Activated CD4-positive, alpha-beta memory T cell treated with anti-CD3 and anti-CD28 coated beads, Interleukin-2, amount 10 ng/mL, durations not matched to agents 7 days and 5 days (primary cell): ENCODE measurements at places on chromosomes 11 and 22. TPM values are rescaled to one million over a fixed set of nuclear protein-coding genes. Genes with fewer than 3 reads are reported as not detected.

Gene EFCAB6
- not detected for total RNA-seq

Gene RASSF7
- total RNA-seq = 32.8 TPM

Gene ELFN2
- total RNA-seq = 0.38 TPM

Gene TENM4
- not detected for total RNA-seq

Gene GLB1L3
- total RNA-seq = 6.9 TPM

Gene PATE2
- total RNA-seq = not detected

Gene ARHGAP42
- total RNA-seq = not detected

Gene SOX6
- not detected for total RNA-seq

Gene CTSF
- total RNA-seq = 4.3 TPM

Gene CSNK2A3
- total RNA-seq = 3.0 TPM

Gene MAPK8IP2
- total RNA-seq = 0.18 TPM

Gene OR4D6
- not detected for total RNA-seq

Gene KRTAP5-9
- total RNA-seq = not detected

Gene MUC2
- total RNA-seq = not detected

Gene TEAD1
- 0.98 TPM for total RNA-seq

Gene SLC22A9
- not detected for total RNA-seq
